ENCODE measurements at places on chromosomes 7 and 10.

GRCh38 chr7:158141806-158142518, 445.7 kb downstream of the PTPRN2 start:
- DNase-seq, result no peak

- no peak for DNase-seq
Measured at GRCh38 chr7:55085511-55086412, 66.9 kb downstream of the EGFR start.

DNA sequence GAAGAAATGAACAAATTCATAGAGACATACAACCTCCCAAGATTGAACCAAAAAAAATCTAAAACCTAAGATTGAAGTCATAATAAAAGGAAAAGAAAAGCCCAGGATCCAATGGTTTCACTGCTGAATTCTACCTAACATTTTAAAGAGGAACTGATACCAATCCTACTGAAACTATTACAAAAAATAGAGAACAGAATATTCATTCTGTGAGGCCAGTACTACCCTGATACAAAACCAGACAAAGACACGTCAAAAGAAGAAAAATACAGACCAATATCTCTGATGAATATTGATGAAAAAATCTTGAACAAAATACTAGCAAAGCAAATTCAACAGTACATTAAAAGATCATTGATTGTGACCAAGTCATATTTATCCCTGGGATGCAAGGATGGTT, 128.5 kb upstream of the STEAP1 start:
- DNase-seq, result no peak

DNA sequence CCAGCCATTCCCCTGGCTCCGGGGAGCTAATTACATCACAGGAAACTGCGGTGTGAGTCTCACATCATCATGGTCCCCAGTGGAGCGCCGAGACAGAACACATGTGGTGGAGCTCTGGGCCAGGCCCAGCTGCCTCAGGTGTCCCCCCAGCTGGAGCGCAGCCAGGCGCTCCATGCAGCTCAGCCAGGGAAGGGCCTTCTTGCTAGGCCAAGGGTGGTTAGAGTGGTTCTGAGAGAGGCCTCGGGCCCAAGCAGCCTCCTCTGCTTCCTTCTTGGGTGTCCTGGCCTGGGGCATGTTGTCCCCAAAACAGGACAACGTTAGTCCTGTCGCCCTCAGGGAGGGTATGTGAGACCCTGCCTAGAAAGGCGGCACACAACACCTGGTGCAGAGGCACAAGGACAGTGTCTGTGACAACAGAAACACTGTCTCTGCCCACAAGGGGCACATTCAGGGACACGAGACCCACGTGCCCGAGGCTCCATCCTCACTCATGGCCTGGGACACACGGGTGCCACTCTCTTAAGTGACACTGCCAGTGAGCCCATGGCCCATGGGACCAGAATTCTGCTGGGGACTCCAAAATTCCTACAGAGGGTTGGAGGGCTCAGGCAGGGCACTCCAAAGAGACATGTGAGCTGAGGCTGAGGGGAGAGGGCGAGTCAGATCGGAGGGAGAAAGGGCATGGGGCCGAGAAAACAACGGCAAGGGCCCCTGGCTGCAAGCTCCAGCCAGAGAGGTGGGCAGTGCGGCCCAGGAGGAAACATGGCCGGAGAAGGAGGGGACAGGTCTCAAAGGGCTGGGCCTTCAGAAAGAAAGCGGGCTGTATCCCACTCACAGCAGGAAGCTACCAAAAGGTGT, 37.0 kb upstream of the RET start:
- DNase-seq, result no peak

GRCh38 chr10:93149761-93150160, 76.1 kb downstream of the CYP26A1 start:
- no peak for DNase-seq

DNA sequence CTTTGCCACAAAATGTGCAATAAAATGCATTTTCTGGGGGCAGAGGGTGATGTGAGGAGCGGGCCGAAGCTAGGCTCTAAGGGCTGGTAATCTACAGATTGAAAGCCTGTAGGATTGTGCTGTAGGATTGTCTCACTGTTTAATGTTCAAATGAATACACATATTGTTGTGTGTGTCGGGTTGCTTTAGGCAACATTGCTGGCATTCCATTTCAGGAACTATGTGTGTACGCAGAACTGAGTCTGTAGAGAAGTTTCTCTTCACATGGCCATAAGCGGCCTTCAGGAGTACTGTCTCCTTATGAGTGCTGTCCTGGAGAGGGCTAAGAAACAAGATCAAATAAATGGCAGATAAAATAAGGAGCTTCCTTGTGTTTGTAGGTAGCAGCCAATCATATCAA, 540.2 kb downstream of the GATA3 start:
- DNase-seq, result no peak

- DNase-seq, result no peak
Measured at GRCh38 chr7:55534262-55534915, 37.9 kb downstream of the VOPP1 start.

GRCh38 chr10:76993213-76993612, 644.4 kb downstream of the KCNMA1 start:
- DNase-seq, result no peak

- DNase-seq, result no peak
Measured at GRCh38 chr10:36837416-36837815, 288.0 kb upstream of the ANKRD30A start.

GRCh38 chr10:98569853-98570252, 123.1 kb upstream of the HPS1 start:
- DNase-seq, result no peak

DNA sequence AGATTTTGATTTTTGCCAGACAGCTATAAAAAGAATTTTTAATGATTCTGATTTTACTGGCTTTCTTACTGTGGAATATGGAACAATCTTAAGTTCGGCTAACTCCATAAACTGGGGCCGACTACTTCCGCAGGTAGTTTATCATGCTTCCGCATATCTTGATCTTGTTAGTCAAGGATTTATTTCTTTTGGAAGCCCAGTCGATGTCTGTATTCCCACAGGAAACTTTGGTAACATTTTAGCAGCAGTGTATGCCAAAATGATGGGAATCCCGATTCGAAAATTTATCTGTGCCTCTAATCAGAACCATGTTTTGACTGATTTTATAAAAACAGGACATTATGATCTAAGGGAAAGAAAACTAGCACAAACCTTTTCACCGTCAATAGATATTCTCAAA, 8.1 kb downstream of the THNSL1 start:
- no peak for DNase-seq

DNA sequence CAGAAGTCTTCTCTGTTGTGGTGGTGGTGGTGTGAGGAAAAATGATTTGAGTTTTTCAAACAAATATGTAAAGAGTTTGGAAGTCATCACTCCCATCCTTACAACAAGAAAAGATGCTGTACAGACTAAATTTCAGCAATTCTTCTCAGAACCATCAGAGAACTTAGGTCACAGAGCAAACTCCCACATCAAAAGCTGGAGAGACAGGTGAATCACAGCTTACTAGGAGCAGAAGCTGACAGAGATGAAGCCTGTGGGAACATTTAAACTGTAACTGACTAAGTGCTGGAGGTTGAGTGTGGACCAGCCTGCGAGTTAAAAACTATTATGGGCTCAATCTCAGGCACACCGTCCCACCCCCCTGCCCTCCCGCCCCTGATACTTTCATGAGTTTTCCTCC, 97.3 kb downstream of the AKR1D1 start:
- DNase-seq, result no peak

DNA sequence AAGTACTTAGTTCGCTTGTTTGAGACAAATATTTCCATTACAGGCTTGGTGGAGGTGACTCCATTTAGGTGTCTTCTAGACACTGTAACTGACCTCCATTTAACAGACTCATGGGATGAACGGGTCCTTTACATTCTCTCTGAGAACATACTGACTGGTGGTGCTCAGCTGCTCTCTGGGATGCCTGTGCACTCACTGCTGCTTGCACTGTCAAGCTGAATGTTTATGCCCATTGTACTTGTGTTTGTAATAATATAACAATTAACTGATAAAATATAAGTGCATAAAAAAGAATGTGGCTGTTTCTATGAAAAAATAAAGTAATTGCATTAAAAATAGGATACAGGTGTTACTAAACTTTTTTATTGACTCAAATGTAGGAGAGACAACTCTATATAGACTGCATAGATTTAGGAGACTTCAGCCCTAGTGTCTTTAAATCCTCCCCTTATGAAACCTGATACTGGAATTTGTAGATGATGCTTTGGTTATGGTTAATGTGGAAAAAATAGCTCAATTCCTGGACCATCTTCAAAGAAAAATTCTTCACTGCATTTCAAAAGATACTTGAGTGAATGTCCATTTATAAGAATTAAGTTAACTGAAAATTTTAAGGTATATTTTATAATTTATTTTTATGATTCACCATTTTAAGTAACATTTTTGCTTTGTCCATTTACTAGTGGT, 85.4 kb downstream of the CDK14 start:
- no peak for DNase-seq

DNA sequence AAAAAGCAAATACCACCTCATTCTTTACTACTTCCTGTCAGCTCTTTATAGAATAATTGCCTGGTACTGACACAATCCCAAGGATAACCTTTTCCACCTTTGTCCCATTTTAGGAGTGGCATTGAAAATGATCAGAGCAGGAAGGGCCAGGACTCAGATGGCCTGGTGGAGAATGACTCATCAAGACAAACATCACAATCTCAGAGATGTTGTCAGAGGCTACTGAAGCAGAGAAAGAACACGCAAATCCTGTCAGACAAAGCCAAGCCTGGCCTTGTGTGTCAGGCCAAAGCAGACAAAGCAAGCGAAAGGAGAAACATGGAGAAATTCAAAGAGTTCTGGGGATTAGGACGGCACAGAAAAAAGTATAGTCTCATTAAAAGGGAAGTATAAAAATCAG, 40.9 kb downstream of the NSUN6 start:
- no peak for DNase-seq

- DNase-seq, result peak; percentile 26
Measured at GRCh38 chr7:82044497-82045080, 274.7 kb upstream of the HGF start.

- DNase-seq, result no peak
Measured at GRCh38 chr7:68892236-68892635, 706.0 kb upstream of the AUTS2 start.

GRCh38 chr10:44682507-44682906, 228.6 kb upstream of the TMEM72 start:
- DNase-seq, result no peak

DNA sequence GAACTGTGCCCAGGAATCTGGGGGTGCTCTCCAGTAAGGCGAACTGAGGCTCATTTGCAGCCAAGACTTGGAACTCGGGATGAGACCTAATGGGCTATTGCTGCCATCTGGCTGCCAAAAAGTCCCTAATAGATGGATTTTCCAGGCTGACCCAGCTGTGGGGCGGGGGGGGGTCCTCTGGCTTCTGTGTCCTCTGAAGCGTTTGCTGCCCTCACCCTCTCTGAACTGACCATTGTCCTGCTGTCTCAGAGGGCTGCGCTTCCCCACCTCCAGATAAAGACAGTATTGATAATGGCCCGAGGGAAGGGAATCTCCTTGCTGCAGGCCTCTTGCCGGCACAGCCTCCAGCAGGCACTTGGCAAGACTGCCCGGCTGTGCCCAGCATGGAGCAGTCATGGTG, 46.6 kb downstream of the CLEC2L start:
- DNase-seq, result no peak

DNA sequence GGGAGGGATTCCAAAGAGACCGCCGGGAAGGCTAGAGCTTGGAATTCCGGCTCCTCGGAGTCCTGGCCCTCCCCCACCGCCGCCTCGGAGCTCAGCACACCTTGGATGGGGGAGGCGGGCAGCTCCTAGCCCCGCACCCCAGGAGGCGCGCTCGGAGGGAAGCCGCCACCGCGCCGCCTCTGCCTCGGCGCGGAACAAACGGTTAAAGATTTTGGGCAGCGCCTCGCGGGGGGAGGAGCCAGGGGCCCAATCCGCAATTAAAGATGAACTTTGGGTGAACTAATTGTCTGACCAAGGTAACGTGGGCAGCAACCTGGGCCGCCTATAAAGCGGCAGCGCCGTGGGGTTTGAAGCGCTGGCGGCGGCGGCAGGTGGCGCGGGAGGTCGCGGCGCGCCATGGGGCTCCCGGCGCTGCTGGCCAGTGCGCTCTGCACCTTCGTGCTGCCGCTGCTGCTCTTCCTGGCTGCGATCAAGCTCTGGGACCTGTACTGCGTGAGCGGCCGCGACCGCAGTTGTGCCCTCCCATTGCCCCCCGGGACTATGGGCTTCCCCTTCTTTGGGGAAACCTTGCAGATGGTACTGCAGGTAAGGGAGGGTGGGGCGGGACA, at the start of gene CYP26A1:
CYP26A1 (plus strand) TSS at position 355 of the 608 bp plus-strand sequence; CDS start at position 397, 42 bp downstream.
- no peak for DNase-seq

DNA sequence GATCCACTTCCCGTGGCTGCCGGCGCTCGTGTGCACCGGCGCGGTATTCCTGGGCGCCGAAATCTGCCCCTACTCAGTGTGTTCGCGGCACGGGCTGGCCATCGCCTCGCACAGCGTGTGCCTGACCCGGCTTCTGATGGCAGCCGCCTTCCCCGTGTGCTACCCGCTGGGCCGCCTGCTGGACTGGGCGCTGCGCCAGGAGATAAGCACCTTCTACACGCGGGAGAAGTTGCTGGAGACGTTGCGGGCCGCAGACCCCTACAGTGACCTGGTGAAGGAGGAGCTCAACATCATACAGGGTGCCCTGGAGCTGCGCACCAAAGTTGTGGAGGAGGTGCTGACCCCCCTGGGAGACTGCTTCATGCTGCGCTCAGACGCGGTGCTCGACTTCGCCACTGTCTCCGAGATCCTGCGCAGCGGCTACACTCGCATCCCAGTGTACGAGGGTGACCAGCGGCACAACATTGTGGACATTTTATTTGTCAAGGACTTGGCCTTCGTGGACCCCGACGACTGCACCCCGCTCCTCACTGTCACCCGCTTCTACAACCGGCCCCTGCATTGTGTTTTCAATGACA, 1.3 kb downstream of the CNNM1 start:
- DNase-seq, result peak; percentile 7

- no peak for DNase-seq
Measured at GRCh38 chr10:66466622-66467021, 459.2 kb upstream of the LRRTM3 start.

DNA sequence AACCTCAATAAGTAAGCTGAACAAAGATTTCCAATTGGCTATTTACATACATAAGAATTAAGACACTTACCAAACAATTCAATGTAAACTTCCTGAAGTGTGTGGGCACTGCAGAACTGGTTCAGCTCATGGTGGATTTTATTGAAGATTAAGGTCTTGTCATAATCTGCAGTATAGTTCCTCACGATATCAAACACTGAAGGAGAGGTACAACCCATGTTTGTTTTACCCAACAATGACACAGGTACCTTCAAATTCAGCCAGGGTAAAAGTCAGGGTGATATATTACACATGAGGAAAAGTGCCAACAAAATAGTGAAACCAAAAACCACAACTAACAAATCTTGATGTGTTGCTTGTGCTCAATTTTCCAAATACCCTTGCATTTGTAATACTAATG, 10.0 kb downstream of the ERLIN1 start:
- DNase-seq, result no peak

DNA sequence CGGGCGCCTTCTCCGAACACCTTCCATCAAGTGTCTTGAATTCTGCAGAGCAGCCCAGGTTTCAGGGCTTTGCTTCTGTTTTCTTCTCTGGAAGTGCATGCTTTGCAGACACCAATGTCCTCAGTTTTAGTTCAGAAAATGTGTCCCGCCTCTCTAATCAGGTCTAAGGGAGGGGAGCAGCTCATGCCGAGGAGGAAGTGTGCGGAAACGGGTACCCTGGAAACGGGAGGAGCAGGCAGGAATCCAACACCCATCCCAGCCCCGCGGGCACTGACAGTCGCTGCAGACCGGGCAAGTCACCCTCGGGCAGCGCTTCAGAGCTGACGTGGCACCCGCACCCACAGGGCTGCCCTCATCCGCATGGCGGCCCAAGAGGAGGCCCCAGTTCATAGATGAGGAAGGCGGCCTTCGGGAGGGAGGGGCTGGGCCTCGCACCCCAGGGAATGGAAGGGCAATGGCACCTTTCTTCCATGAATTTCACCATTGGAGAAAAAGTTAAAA, 338.7 kb downstream of the DNAJB6 start:
- DNase-seq, result no peak

- no peak for DNase-seq
Measured at GRCh38 chr7:101912716-101913110, 95.3 kb downstream of the CUX1 start.

Measured in hematopoietic multipotent progenitor cell treated with erythropoietin and hydrocortisone succinate and interleukin-3 and kit ligand, for 15 days (in vitro differentiated cells).